AG08395 (cell line): ENCODE measurements at places on chromosomes 12 and 14.

DNA sequence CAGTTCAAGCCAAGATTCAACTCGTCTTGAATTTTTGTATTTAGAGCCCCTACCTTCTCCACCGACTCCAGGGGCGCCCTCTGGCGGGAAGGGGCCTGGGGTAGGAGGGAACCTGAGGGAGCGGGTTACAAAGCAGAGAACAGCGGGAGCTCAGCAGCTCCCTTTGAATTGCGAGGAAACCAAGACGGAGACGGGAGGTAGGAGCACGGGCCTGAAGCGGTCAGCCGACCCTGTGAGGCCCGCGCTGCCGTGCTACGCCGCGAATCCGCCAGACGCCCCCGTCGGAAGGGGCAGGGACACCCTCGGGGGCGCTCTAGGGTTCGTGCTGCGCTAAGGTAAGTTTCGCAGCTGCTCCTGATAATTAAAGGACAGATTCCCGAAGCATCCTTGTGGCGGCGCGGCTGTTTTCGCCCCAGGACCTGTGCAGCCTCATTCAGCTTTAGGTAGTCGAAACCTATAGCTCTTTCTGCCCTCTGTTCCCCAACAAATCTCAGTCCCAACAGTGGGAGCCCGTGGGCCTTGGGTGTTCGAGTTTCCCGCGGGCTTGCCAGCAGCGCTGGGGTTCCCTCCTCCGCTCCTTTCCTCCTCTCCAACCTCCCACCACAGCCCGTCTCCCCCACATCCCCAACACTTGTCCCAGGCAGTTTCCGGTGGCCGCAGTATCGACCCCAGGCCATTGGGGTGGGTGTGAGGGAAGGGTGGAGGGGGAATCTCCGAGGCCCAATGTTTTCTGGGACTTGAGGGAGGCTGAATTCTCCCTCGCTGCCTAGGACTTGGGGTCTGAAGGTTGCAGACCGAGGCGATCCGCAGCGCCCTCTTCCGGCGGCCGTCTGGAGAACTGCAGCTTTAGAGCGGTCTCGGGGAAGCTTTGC, 5.1 kb upstream of the NKX2-1 start:
- DNase-seq, result no peak

DNA sequence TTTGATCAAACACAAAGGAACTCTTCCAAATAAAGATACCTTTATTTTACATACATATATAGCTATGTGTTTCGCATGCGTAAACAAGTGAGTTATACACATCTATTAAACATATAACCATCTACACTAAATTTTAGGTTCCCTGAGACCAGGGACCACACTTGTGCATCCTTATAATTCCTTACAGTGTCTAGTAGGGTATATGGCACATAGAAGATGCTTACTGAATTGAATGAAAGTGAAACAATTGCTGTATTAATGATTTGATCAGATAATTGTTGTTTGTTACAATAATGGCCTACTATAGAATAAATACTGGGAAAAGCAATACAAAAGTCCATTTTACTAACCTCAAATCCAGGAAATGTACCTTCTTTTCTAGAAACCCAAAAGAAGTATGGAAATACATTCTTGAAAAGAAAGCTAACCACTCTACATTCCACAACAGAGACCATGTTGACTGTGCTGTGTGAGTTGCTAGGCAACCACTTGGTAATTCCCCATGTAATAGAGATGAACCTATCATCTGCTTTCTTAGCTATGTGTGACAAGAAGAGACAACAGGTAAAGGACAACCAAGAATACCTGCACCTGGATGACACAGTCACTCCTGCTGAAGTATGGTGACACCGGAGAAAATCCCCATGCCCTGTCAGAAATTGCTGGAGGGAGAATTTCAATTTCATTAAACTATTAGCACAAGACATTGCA, 11.9 kb upstream of the CIPC start:
- peak; percentile 55 for DNase-seq

DNA sequence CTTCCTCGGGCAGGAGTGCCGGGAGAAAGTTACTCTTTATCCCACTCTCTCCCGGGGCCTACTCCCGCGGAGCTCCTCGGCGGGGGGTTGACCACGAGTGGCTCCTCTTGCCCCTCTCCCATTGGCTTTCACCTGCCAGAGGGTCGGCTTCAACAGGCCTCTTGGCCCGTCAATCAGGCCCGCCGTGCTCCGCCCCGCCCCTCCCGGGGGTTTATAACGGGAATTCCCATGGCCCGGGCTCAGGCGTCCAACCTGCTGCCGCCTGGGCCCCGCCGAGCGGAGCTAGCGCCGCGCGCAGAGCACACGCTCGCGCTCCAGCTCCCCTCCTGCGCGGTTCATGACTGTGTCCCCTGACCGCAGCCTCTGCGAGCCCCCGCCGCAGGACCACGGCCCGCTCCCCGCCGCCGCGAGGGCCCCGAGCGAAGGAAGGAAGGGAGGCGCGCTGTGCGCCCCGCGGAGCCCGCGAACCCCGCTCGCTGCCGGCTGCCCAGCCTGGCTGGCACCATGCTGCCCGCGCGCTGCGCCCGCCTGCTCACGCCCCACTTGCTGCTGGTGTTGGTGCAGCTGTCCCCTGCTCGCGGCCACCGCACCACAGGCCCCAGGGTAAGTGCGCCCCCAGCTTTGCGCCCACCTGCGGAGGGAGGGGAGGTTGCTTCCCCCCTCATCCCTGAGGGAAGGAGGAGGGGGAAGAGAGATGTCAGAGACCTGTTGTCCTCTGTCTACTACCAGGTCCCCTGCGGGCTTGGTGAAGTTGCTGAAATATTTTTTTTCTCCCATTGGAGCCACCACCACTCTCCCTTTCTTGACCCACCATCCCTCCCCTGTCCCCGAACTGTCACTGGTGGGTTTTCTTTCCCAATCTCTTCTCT, at the start of gene SMOC1:
Gene SMOC1, plus strand, starts transcription at position 242 of the 869 bp plus-strand sequence. Its CDS starts 263 bp downstream, at position 505.
- DNase-seq, result no peak

- DNase-seq, result no peak
Measured at GRCh38 chr12:131088701-131089530, 135.2 kb downstream of the ADGRD1 start.

DNA sequence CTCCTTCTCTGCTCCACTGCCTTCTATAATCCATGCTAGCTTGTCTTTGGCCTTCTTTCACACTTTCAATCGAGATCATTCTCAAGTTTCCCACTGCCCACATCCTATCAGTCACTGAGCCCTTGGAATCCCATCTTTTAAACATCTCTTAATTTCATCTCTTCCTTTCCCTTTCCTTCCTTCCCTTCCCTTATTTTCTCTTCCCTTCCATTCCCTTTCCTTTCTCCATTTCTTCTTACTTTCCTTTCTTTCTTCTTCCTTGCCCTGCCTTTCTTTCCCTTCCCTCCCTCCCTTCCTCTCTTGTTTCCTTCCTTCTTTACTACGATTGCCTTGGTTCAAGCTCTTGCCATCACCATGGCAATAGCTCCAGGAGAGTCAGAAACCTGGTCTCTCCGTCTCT, 183.8 kb downstream of the EMP1 start:
- no peak for DNase-seq

DNA sequence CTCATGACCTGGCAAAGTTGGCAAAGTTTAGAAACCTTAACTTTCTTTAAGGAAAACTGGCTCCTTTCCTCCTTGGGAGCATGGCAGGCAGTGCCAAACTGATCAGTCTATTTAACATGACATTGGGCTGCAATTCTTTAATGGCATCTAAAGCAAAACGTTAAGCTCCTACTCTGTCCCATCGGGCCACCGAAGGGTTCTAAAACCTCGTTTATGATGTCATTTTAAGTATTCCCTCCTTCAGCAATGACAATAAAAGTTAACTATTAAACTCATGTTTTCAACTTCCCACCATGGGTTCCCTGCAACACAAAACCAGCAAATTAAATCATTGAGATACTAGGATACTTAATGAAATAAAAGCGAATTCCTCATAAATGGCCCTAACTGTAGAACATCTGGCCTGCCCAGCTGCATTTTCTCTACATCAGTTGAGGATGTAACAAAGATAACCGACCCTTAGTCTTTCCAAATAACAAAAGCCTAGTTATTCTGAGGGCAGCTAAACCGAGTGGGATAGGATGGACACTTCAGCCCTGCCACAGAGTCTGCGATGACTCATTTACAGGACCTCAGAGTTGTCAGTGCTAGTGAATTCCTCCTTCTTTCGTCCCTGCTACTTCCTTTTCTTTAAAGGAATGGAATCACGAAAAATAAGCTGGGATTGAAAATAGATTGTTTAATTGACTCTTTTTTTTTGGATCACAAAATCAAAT, 34.5 kb upstream of the RIC8B start:
- peak; percentile 34 for DNase-seq

GRCh38 chr12:129084875-129085826, 231.9 kb downstream of the GLT1D1 start:
- no peak for DNase-seq

DNA sequence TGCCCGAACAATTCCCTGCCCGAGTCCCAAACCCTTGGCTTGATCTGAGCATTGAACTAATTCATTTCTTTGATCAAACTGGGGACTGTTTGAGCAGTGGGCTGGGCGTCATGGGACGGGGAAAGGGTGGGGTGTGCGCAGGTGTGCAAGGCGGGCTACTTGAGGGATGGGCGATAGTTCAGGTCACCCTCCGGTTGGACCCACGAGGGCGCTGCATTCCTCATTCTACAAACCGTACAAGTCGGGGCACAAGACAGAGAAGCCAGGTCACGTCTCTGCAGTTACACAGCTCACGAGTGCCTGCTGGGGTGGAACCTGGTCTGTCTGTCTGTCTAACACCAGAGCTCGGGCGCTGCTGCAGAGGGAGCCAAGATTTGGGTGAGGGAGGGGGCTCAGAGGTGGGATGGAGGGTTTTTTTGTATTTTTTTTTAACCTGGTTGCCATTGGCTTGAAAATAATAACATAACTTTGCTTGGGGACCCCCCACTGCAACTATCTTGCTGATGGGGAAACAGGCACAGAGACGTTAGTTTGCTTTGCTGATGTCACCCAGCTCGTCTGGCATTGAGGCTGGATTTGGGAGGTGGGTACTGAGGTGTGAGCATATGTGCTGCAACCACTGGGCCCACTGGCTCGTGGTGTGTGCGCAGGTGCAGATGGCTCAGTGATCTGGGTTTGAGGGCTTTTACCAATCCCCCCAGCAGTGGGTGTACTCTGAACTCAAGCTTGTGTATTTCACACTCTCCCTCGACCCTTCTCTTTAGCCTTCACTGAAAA, 7.6 kb upstream of the RTL1 start:
- no peak for DNase-seq

- no peak for DNase-seq
Measured at GRCh38 chr12:14356147-14356546, 9.3 kb upstream of the ATF7IP start.

- no peak for DNase-seq
Measured at GRCh38 chr12:106066051-106066705, 72.6 kb downstream of the NUAK1 start.

DNA sequence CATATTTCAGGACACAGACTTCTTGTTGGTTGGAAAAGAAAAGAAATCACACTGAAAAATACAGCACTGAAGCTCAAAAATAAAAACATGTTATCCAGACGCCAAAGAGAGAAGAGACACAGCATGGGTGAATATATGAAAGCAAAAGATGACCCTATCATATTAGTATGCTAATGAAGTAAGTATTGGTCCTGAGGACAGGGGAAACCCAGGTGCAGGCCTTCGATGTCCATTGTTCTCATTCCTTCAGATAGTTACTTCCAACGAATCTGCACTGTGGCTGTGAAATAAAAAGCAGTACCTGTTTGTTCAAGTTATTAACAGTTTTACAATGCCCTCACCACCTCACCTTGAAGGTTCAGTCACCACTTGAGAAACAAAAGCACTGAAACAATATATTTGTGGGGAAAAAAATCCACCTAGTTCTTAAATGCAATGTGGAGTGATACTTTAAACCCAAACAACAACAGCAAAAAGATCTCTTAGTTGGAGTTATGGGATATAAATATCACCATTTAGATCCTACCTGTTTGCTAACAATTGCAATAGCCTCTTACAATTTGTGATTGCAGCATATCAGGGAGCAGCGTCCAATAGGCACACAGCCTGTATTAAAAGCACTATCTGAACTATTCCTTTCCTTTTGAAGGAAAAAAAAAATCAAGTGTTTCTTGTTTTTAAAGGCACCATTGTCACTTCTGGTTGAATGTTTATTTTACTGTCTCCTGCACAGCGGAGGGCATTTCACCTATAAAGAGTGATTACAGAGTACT, 188.1 kb downstream of the BCAT1 start:
- DNase-seq, result no peak

DNA sequence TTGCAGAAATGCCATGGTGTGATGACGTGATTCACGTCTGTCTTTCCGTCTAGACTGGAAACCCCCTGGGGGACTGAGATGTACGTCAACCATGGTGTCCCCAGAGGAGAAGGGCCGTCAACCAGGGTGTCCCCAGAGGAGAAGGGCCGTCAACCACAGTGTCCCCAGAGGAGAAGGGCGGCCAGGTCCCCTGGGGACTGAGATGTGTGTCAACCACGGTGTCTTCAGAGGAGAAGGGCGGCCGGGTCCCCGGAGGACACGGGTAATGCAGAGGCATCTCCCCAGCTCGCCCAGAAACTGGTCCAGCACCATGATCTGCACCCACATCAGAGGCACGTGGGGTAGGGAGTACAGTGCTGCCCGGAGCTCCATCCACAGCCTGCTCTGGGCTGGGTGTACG, 30.6 kb upstream of the GALNT9 start:
- no peak for DNase-seq

DNA sequence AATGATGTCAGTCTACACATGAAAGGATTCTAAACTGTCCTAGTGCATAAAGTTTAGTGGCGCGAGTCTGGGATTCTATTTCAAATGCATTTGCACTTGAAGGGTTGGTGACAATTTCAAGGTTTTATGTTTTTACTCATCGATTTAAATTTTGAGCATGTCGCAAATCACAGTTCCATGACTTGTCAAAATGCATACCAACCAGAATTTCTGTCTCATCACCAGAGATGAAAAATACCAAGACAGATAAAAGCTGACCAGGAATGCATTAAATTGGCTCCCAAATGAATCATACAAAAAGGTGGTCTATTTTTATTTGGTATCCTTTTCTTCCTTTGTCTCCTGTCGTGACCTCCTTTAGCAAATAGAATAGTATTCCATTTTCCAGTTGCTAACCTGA, 25.2 kb downstream of the TMEM30B start:
- no peak for DNase-seq

GRCh38 chr12:69151254-69151764, 88.1 kb upstream of the CPSF6 start:
- DNase-seq, result no peak

GRCh38 chr12:121786440-121786825, 7.1 kb downstream of the RHOF start:
- peak; percentile 80 for DNase-seq

GRCh38 chr12:10661338-10661737, 12.5 kb downstream of the STYK1 start:
- peak; percentile 28 for DNase-seq

DNA sequence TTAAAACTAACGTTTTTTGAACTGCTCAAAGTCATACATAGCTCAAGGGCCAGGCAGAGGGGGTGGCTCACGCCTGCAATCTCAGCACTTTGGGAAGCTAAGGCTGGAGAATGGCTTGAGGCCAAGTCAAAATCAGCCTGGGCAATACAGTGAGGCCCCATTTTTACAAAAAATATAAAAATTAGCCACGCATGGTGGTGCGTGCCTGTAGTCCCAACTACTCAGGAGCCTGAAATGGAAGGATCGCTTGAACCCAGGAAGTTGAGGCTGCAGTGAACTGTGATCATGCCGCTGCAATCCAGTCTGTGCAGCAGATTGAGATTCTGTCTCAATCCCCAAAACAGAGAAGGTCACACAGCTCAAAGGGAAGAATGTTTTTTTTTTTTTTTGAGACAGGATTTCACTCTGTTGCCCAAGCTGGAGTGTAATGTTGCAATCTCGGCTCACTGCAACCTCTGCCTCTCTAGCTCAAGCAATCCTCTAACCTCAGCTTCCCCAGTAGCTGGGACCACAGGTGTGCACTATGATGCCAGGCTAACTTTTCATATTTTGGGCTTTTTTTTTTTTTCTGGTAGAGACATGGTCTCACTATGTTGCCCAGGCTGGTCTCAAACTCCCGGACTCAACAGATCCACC, 2.9 kb downstream of the RBM23 start:
- no peak for DNase-seq
